Fibroblast of lung (primary cell): ENCODE measurements at places on chromosomes 6 and 20. TPM values are rescaled to one million over a fixed set of nuclear protein-coding genes. Genes with fewer than 3 reads are reported as not detected.

Gene PERP
- 12.8 and 39.3 TPM in 2 replicates for total RNA-seq

- DNase-seq, result peak; percentile 18
Observed at GRCh38 chr6:33172688-33173534, 19.4 kb downstream of the COL11A2 start.

DNA sequence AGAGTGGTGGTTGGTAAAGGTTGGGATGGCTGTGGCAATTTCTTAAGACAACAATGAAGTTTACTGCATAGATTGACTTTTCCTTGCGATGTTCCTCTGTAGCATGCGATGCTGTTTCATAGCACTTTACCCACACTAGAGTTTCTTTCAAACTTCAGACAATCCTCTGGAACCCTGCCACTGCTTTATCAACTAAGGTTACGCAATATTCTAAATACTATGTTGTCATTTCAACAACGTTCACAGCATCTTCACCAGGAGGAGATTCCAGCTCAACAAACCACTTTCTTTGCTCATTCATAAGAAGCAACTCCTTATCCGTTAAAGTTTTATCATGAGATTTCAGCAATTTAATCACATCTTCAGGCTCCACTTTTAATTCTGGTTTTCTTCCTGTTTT, 161.2 kb upstream of the NRSN1 start:
- DNase-seq, result no peak

Gene ZBTB12
- total RNA-seq, result 9.5 and 13.2 TPM in 2 replicates

Gene RAET1G
- total RNA-seq, result 3.3 and 8.8 TPM in 2 replicates

GRCh38 chr6:35343092-35343834, 905 bp downstream of the PPARD start:
- DNase-seq, result peak; percentile 38

Gene SLC22A16
- under 0.01 TPM in 1 of 2 replicates, not detected in the other for total RNA-seq

GRCh38 chr6:158865769-158866168, 46.6 kb upstream of the EZR start:
- DNase-seq, result no peak

GRCh38 chr6:99066044-99066443, 118.3 kb upstream of the FBXL4 start:
- DNase-seq, result no peak

DNA sequence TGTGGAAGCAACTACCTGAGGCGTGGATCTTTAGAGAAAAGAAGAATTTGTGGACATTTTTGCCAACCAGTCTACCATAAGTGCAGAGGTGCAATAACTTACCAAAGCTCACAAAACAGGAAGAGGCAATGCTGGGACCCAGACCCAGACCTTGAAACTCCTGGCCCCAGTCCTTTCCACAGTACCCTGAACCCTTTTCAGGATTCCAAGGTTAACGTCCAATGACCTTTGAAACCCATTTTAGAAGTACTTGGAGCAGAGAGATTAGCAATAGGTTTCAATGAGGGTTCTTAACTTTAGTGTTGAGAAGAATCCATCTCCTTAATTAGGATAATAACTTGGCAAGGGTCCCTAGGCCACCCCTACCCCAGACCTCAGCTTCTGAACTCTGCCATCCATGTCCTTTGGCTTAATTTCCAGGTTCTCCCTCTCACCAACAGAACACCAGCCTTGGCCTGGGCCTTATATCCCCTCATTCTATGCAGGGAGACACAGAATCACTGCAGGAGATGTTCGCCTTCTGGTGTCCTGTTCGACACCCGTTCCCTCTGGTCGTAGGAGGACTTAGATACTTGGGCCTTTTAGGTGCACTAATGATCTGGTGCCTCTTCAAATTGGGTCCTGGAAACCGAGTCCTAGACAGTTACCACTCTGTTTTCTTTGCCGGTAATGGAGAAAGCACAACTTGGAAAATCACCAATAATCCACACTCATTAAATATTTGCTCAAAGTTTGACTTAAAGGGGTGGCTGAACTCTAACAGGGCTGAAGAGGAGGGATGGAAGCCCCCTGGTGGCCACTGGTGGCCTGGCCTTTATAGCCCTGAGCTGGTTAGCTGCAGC, 40.6 kb downstream of the ISM1 start:
- peak; percentile 9 for DNase-seq

GRCh38 chr6:169707772-169708171, 5.8 kb downstream of the C6orf120 start:
- no peak for DNase-seq

DNA sequence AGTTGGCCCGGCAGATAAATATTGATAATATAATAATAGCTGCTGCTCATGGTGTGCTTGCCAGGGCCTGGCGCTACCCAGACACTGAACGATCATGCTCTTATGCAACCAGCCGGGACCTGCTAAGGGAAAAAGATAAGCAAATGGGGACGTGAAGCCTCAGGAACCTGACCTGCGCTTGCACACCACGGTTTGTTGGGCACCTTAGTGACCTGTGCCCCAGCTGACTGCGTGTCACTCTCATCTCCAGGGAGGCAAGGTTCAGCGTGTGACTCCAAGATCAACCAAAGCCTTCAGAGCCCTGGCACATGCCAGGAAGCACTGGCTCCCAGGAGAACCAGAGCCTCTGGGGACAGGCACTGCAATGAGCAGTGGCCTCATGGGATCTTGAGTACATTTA, 111.1 kb downstream of the AGPAT4 start:
- DNase-seq, result no peak

DNA sequence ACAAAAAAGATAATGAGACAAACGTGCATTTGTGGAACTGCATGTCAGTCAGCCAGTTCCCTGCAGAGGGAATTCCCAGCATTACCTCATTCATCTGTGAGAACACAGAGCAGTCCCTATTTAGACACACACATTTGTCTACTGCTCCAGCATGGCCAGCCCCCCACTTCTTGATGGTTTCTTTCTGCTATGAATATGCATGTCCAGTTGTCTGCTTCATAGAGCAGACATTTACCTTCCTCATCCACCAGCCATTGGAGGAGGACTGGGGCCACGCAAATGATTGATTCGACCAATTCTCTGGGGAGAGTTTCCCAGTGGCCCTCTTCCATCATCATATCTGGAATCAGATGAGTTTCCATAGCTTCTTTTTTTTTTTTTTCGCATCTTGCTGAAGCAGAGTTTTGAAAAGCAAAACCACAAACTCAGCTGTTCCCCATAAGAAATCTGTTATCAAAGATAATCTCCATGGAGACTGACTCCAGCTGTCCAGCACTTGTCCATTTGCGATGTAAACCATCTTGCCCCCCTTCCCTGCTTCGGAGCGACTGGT, 11.8 kb downstream of the ENPP1 start:
- DNase-seq, result peak; percentile 96

- DNase-seq, result no peak
Observed at GRCh38 chr6:142850679-142851423, 94.1 kb downstream of the HIVEP2 start.

DNA sequence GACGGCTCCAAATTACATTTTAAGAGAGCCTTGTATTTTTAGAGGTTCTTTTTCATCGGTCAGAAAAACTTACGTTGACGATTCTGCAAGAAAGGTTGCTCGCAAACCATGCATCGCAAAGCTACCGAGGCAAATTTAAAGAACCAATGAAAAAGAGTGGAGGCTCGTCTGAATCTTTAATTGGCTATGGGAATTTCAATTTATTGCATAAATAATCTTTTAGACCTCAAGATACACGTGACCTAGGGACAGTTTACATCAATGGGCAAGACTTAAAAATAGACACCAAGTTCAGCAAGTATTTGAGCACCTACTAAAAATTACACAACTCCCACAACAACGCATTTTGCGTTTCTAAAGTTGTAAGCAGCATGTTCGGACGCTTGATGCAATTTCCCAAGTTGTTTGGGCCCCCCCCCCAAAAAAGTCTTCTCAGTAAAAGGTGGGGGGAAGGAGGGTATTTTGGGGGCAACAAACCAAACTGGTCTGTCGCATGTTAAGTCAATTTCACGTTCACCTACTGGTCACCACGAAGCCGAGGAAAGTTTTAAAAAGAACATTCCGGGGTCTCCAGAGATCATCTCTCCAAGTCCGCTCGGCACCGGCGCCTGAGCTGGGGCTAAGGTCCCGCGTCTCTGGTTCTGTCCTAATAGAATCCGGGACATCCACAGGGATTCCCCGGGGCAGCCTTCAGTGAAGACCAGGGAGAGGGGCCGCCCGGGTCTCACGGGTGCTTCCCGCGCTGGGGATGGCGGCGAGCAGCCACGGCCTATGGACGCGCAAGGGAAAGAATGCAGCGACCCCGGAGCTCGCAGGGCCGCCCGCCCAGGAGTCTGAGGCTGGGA, 851 bp downstream of the SNX5 start:
- DNase-seq, result peak; percentile 84

- DNase-seq, result peak; percentile 63
Observed at GRCh38 chr20:1391640-1392442, 1.0 kb downstream of the FKBP1A start.

GRCh38 chr20:35263532-35264341, 14.2 kb downstream of the MMP24OS start:
- DNase-seq, result no peak

- peak; percentile 29 for DNase-seq
Observed at GRCh38 chr6:124819346-124819745, 142.9 kb upstream of the RNF217 start.

DNA sequence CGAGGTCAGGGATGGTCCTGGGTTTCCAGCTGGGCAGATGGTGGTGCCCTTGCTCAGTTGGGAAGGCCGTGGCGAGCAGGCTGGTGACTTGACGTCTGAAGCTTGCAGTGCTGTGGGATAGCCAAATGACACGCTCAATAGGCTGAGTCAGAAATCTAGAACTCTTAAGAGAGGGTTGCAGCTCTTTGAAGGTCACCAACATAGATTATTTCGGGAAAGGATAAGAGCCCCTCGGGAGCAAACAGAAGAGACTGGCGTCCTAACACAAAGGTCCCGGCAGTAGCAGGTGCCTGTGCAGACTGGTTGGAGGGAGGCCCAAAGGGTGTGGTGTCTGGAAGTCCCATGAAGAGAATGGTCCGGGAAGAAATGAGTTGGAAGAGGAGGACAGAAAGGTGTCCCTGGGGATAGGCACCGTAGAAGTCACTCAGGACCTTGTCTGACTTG, 18.4 kb downstream of the PKIG start:
- DNase-seq, result no peak

DNA sequence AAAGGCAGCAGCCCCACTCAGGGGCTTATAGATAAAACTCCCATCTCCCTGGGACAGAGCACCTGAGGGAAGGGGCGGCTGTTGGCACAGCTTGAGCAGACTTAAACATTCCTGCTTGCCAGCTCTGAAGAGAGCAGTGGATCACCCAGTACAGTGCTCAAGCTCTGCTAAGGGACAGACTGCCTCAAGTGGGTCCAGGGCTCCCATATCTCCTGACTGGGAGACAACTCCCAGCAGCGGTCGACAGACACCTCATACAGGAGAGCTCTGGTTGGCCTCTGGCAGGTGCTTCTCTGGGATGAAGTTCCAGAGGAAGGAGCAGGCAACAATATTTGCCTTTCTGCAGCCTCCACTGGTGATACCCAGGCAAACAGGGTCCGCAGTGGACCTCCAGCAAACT, 810.1 kb downstream of the EYS start:
- no peak for DNase-seq

- DNase-seq, result no peak
Observed at GRCh38 chr6:40138273-40138720, 204.0 kb upstream of the MOCS1 start.

DNA sequence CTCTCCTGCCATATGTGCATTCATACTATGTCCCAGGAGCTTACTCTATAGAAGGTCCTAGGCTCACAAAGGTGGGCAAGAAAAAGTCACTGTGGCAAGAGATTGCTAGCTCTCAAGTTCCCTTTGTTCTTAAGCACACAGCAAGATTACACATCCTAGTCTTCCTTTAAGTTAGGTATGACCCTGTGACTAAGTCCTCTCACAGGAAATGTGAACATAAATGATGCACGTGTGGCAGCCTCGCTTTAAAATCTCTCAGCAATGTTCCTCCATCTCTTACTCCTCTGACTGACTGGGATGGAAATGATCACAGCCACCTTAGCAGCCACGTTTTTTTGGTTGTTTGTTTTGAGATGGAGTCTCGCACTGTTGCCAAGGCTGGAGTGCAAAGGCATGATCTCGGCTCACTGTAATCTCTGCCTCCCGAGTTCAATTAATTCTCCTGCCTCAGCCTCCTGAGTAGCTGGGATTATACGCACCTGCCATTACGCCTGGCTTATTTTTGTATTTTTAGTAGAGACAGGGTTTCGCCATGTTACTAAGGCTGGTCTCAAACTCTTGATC, 35.7 kb upstream of the HAO1 start:
- DNase-seq, result no peak

Gene NKX2-2
- not detected in 2 replicates for total RNA-seq

DNA sequence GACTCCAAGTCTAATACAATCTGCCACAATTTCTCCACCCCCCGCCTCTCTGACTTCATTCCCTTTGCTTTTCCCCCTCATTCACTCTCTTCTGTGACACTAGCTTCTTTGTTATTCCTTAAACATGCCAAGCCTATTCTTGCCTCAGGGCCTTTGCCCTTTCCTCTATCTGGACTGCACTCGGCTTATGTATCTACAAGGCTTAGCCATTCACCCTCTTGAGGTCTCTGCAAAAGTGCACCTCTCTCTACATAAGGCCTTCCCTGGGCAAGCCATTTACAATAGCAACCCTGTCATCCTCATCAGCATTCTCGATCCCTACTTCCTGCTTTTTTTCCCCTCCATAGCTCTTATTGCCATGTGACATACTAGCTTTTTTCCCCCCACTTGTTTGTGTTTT, 168.9 kb downstream of the PDSS2 start:
- no peak for DNase-seq

DNA sequence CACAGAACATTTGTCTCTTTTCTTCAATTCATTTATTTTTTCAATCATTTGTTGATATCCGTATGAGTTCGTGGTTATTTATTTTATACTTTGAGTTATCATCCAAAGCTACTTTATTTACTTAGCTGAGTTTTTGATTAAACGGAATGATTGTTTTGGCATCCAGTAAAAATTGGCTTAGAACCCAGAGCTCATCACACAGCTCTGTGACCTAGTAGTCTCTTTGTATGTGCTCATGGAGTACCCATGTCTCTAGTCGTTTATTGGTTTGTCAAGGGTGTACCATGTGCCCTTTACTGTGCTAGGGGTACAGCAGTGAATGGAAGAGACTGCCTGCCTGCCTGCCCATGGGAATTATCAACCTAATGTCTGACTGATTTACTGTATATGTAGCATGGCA, 142.2 kb downstream of the MYLK4 start:
- no peak for DNase-seq

GRCh38 chr6:49563006-49563886, 12.8 kb downstream of the C6orf141 start:
- DNase-seq, result no peak

GRCh38 chr20:33578510-33578909, 83.6 kb upstream of the C20orf144 start:
- peak; percentile 39 for DNase-seq

Gene HIVEP1
- 9.9 and 10.3 TPM in 2 replicates for total RNA-seq

DNA sequence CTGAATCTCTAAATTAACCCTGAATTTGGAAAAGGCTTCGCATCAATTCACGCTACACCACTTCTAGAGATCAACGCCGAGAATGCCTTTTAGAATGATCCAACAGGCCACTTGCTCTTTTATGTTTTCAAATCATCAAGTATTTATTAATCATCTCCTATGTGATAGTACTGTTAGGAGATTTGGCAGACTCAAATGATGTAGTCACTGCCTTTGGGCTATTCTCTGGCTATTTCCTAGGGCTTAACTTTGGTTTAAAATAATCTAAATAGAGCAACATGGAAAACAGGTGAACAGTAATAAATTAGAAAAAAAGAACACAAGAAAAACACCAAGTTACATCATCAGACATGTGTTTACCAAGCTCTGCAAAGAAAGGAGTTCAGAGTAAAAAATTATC, 140.3 kb downstream of the TENT5A start:
- no peak for DNase-seq
